ENCODE measurements at places on chromosomes 1 and 21. TPM values are rescaled to one million over a fixed set of nuclear protein-coding genes. Genes with fewer than 3 reads are reported as not detected.

CD48 gene
- 363 TPM for polyA plus RNA-seq

- DNase-seq = peak; percentile 88
These were observed 463 bp upstream of the VAMP3 start for GRCh38 chr1:7770669-7770996.

DNA sequence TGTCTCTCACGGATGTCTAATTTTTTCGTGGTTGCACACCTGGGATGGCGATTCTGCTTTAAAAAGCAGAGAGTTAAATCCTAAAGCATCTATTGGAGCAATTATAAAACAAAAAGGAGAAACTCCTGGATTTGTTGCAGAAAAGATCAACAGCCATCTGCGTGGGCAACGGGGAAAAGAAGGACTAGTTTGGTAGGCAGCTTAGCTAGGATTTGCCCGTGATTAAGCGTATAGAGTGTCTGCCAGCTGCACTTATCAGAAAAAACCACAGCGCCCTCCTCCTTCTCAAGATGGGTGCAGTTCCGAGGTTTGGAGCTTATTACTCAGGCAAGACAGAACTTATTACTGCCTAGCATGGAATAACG, 526 bp upstream of the SLC25A24 start:
- DNase-seq = peak; percentile 62

GRCh38 chr1:233459968-233460367, 132.4 kb downstream of the MAP3K21 start:
- DNase-seq = no peak

- no peak for DNase-seq
These were observed 14.7 kb downstream of the PRDM15 start for GRCh38 chr21:41864311-41865001.
